ENCODE measurements at places on chromosomes 12 and 14.

DNA sequence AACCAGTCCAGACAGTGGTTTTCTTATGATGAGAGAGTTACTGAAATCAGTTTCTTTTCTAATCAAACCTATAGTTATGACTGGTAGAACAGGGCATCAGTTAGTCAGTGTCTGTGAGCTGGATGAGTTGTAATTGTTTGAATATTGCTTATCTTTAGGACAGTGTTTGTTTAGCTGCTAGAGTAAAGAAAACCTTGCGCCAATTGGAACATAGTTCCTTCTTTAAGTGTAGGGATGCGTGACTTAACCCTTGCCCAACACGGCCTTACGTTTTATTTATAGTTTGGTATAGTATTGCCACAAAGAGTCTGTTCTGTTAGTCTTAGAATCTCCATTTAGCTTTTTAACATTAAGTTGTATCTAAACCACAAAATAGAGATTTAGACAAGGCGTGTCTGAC, 572.6 kb downstream of the SLC16A7 start:
- DNase-seq, result no peak

DNA sequence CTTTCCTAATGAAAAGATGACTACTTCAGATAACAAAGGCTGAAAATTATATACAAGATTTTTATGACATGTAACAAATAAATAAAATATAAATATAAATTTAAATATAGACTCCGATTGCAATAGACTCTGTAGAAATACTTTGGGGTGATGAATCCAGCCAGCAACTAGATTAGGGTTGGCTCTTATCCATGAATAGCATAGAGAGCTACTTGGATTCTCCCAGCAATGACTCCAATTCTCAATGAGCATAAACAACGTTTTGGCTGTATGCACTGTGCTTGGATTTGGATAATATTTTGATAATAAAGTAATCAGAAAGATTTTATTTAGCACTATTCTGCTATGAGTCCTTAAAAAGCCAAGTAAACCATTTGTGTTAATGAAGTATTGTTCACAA, 58.0 kb upstream of the LRFN5 start:
- DNase-seq, result no peak

GRCh38 chr14:92519246-92520101, 5.9 kb downstream of the RIN3 start:
- no peak for DNase-seq

DNA sequence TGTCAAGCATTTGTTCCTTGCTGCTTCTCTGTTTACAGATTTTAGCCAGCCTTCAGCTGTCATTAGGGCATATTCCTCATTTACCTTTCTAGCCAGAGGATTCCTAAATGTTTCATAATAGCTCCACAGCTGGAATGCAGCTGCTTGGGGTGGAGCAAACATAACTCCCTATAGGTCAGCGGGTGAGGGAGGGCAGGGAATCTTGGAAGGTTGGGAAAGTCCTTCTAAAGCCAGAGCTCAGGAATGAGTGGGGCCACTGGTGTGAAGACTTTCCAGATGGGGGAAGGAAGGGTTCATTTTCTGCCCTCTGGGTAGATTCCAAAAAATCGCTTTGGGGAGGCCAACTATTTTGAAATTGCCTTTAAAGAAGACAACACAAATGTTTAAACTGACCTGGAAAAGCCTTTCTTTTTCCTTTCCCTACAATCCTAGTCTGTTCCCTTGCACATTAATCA, 16.3 kb upstream of the IRF2BPL start:
- peak; percentile 83 for DNase-seq

- no peak for DNase-seq
These were observed 485.1 kb downstream of the SOX5 start for GRCh38 chr12:23464241-23464812.

DNA sequence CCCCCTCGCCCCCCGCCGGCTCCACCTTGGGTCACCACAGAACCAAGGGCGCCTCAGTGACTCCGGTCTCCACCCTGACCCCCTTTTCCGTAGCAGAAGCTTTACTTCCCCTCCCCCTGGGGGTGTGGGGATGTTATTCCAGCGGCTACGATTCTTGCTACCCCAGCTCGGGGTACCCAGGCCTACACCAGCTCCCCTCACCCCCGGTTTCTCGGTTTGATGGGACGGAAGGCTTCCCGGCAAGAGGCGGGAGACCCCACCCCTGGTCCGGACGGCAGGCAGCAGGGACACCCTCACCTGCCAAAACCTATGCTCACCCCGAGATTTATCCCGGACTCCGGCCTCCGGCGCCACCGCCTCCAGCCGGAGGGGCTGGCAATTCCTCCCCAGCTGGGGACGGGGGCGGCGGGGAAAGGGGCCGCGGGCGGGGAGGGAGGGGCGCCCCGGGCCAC, 619 bp downstream of the RAB15 start:
- DNase-seq, result no peak

- DNase-seq, result no peak
These were observed 38.3 kb upstream of the PRB2 start for GRCh38 chr12:11433664-11434063.

DNA sequence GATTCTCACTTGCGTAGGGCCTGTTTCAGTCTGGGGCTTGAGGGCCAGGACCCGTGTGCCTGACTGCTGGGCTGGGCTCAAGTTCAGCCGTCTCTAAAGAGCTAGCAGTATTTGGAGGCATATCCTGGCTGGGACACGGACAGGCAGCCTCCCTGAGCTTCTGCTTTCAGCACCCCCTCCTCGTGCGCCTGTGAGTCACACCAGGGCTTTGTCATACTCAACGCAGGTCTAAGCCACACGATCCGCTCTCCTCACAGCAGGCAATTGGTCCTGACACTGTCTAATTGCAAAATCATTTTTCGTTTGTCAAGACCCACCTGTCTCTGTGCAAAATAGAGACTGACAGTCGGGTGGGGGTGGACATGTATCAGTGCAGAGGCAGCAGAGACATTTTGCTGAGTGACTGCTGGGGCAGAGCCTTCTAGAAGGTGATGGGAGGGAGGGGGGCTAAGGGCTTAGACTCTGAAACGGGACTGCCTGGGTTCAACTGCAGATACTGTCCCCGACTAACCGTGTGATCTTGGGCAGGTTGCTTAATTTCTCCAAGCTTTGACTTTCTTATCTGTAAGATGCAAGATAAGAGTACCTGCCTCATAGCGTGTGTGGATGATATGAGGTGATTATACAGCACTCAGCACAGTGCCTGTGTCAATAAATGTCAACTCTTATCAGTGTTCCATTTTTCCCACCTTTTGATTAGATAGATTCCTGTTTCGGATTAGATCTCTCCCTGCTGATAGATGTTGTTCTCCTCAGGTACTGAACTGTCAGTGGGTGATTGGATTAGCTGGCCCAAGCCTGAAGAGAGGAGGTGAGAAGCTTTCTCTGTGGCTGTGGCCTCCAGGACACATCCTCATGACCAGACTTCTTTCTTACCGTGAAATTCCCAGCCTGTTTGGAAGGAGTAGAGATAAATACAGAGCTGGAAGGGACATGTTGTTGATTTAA, 53.1 kb downstream of the KCNA1 start:
- DNase-seq, result no peak

DNA sequence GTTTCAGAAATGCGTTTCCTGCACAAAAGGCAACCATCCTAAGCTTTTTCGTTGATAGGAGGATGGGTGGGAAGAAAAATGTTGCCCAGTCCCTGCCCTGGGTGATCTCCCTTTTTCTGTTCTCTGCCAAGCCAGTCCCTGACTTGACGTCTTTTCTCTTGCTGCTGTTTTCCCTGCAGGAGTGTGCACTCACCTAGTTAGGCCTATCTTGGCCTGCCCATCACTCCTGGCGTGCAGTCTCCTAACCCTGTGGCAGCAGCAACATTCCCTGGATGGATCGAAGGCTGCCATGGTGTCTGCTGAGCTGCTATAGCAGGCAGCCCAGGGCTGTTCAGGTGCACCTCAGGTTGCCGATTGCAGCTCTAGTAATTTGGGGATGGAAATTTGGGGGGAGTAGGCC, 1.2 kb downstream of the UNC119B start:
- no peak for DNase-seq

- no peak for DNase-seq
These were observed 10.9 kb downstream of the RTL1 start for GRCh38 chr14:100892496-100893227.

- DNase-seq, result no peak
These were observed 28.6 kb downstream of the AMN start for GRCh38 chr14:102951034-102951433.

DNA sequence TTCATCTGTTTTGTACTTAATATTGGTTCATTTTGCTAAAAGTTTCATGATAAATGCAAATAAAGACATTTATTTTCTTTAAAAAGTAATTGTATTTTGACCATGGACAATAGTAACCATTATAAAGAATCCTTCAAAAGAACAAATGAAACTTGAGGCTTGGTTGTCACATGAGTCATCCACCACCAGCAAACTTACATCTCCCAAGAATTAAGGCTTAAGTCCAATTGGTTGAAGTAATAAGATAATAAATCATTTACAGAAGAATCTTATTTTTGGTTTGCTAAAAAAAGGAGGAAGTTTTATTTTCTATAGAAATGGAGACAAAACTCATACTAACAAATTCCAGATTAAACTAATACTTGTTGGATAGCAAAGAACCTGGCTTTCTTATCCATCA, 84.8 kb upstream of the KITLG start:
- DNase-seq, result no peak

DNA sequence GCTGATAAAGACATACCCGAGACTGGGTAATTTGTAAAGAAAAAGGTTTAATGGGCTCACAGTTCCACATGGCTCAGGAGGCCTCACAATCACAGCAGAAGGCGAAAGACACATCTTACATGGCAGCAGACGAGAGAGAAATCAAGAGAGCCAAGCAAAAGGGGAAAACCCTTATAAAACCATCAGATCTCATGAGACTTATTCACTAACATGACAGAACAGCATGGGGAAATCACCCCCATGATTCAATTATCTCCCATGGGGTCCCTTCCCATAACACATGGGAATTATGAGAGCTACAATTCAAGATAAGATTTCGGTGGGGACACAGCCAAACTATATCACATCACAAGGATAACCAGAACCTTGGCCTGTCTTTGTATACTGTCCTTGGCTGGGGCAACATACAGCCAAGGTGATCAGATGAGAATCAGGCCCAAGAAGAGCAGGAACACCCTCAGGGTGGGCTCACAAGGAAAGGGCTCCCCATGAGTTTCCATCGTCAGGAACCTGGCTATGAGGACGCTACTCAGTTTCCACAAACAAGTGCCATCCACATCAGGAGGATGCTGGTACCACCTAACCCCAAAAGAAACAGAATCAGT, 152.7 kb downstream of the FOXN3 start:
- DNase-seq, result no peak

- DNase-seq, result no peak
These were observed 30.9 kb upstream of the FBRSL1 start for GRCh38 chr12:132458846-132459641.

DNA sequence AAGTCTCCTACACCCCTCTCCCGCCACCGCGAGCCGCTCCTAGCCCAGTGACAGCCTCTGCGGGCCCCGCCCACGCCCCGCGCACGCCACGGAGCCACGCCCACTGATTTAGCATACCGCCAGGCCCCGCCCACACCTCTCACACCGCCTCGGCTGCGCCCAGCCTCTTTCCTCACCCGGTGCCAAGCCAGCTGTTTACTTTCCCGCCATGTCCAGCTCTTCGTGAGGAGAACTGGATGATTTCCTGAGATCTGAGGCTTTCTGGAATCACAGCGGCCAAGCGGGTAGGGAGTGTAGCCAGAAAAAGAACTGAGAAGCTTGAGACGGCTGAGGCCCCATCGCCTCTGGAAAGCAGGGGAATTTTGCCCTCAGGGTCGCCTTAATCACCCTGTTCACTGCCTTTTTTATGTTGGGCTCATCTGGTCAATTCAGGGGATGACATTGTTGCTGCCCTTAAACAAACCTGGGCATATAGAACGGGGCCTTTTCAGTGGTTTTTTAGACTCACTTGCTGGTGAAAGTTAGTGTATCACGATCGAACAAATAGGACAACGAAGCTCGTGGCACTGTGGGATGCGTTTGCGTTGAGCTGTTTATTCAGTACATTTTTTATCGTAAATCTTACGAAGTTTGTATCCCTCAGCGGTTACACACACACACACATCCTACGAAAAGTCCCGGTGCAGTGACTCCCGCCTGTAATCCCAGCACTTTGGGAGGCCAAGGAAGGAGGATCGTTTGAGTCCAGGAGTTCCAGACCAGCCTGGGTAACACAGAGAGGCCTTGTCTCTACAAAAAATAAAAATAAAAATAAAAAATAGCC, at the start of gene RNF212B:
TSS of gene RNF212B (plus strand) at position 165 of the 823 bp plus-strand sequence. CDS start 2,410 bp downstream, outside the sequence.
- DNase-seq, result peak; percentile 85

- DNase-seq, result peak; percentile 40
These were observed 1.4 kb downstream of the B4GALNT1 start for GRCh38 chr12:57631566-57632072.

DNA sequence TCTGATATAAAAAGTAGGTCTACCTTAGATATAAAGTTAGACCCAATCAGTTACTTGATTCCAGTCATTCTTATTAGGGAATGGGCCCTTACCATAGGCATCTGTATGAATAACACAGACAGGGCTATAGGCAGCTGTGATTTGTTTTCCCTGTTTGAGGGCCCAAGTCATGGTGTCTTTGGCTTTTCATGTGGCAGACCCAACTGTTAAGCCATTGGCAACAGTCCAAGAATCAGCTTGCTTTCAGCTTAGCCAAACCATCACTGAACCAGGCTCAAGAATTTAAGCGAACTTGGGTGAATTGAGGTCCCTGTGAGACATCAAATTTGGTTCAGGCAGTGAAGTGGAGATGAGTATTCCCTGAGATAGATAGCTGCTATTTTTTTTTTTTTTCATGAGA, 111.2 kb downstream of the LRRIQ1 start:
- DNase-seq, result no peak

GRCh38 chr12:6364044-6364374, 11.4 kb downstream of the SCNN1A start:
- DNase-seq, result no peak

DNA sequence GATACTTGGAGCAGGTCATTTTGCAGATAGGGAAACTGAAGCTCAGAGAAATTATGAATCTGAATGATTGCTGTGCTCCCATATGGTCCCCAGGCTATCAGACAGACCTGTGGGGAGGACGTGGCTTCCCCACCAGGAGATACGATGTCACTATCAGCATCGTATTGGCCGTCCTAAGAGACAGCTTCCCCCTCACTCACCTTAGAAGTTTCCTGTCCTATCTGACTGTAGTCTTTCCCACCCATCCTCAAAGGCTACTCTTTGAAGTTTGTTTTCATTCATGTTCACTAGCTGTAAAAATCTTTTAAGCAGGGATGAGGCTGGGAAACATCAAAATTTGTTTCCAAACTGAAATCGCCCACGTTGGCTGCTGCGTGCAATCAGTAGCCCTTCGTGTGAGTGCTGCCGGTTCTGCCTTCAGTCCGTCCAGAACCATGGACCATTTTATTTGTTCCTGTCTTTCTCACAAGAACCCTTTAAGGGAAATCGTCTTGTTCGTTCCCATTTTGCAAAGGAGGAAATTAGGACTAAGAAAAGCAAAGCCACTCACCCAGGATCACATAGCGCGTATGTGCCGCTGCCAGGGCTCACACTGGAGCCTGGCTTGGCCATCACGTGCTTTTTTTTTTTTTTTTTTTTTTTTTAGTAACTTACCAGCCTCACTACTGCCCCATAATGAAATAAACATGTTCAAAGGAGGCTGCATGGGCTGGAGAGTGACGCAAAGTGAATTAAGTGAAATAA, 1.0 kb upstream of the KDM2B start:
- no peak for DNase-seq

All from right atrium auricular region (tissue), 2 donors.